ENCODE measurements at places on chromosomes 5 and 9.

GRCh38 chr5:33978306-33978705, 6.2 kb downstream of the SLC45A2 start:
- no peak for DNase-seq

- no peak for DNase-seq
Measured at GRCh38 chr5:36720688-36721087, 114.3 kb downstream of the SLC1A3 start.

- DNase-seq: no peak
Measured at GRCh38 chr9:121581786-121582600, 69.4 kb upstream of the DAB2IP start.

- no peak for DNase-seq
Measured at GRCh38 chr5:121962347-121962670, 534 bp downstream of the SRFBP1 start.

DNA sequence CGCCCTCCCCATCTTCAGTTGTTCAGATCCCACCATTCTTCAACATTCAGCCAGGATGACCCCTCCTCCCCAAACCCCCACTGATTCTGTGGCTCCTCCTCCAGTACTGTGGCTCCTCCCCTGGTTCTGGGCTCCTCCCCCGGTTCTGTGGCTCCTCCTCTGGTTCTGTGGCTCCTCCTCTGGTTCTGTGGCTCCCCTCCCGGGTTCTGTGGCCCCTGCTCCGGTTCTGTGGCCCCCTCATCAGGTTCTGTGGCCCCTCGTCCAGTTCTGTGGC, 32.8 kb downstream of the C5orf15 start:
- DNase-seq: no peak

DNA sequence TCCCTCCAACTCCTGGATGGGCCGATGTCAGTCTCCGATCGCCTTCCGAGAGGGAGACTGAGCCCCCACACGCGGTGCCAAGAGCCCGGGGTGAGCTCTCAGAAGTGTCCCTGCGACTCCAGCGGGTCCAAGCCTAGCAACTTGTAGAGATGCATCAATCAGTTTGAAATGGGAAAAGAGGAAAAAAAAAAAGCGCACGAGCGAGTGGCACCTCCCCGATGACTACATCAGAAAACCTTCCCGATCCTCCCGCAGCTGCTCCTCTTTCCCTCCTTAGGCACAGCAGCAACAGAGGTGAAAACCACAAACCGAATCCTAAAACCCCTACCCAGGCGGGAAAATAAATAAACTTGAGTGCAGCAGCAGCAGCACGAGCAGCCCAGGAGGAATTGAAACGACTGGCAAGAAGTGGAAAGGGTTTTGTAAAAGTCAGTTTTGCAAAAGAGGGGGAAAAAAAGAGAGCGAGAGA, 1.0 kb upstream of the EFNA5 start:
- DNase-seq: no peak

DNA sequence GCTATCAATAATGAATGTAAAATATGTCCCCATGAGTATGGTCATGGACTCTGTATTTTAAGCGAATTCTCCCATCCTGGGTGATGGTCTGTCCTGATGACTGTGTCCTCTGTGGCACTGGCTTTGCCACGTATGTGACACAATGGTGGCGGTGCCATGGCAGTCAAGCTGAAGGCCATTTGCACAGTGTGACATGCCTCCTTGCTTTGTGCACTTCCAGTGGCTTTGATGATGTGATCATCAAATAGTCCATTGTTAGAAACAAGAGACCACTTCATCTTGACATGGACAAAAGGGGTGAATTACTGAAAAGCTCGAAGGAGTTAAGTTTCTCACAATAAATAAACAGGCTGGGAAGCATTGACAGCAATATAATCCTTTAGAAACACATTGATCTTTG, 31.0 kb upstream of the PRRC1 start:
- DNase-seq: no peak

DNA sequence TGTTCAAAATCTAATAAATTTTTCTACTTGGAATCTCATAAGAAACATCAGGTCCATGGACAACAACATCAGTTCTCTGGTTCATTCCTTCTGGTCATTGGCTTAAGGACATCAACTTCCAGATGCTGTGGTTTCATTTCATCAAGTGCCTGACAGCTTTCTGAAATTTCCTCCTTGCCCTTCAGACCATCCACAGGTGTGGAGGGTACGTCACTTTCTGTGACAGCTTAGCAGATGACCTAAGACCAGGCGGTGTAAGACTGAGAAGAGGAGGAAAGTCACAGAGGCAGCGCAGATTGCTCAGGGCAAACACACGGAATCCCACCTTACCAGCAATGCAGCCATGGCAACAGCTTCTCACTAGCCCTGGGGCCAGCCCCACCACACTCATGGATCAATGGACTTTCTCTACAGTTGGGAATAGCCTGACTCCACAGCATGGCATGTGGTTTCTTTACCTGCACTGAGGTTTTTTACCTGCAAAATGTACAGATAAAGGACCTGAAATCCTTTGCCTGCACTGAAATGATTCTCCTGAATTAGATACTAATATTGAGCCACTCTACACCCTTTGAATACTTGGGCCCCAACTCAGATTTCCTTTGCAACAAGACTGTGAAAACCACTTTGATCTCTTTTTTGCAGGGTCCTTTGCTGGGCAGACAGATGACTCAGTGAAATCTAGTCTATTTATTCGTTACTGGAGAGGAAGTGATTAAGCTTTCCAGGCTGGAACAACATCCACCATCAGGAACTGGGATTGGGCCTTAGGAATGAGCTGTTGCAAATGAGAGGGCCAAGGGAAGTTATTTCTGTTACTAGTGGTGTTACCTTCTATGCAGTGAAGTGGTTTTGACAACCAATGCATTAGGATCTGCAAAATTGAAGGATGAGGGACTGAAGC, 26.9 kb downstream of the TICAM2 start:
- DNase-seq: no peak

DNA sequence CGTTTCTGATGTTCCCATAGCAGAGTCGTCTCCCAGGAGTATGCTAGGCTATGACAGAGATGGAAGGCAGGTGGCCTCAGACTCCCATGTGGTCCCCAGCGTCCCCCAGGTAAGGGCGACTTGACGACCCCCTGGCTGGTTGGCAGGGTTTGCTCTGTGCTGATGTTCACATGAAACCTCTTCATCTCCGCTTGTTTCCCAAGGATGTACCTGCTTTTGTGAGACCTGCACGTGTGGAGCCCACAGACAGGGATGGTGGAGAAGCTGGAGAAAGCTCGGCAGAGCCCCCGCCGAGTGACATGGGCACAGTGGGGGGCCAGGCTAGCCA, 108.3 kb downstream of the WNK2 start:
- DNase-seq: no peak
